Body of pancreas (tissue), 4 donors: ENCODE measurements at places on chromosomes 11 and 22.

- no peak for DNase-seq
Observed at GRCh38 chr11:83024270-83024854, 47.3 kb downstream of the RAB30 start.

- no peak for DNase-seq
Observed at GRCh38 chr22:47692811-47693210, 930.4 kb downstream of the TBC1D22A start.

- DNase-seq = no peak
Observed at GRCh38 chr22:46121523-46122287, 28.6 kb upstream of the PPARA start.

- DNase-seq = no peak
Observed at GRCh38 chr11:99519095-99519494, 498.3 kb downstream of the CNTN5 start.

DNA sequence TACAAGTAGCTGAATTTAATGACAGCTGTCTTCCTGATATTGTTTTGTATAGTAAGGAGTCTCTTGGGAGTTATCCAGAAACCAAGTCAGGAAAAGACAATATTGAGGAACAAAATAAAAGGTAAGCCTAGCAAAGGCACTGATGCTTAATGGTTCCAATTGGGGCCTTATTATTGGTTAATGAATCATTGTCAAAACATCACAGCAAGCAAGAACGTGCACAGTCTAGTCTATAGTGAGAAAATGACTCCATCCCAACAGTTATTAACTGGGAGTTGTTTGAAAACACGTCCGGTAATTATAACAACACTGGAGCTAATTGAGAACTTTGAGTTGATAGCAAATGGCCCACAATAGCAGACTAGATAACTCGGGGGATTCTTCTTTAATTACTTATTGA is 17.7 kb downstream of the BSX start:
- DNase-seq = no peak

GRCh38 chr11:34173050-34173449 is 67.6 kb downstream of the NAT10 start:
- no peak for DNase-seq

GRCh38 chr11:122434786-122435185 is 220.7 kb upstream of the UBASH3B start:
- DNase-seq = no peak
